BJ (cell line): ENCODE measurements at places on chromosomes 2 and 18.

DNA sequence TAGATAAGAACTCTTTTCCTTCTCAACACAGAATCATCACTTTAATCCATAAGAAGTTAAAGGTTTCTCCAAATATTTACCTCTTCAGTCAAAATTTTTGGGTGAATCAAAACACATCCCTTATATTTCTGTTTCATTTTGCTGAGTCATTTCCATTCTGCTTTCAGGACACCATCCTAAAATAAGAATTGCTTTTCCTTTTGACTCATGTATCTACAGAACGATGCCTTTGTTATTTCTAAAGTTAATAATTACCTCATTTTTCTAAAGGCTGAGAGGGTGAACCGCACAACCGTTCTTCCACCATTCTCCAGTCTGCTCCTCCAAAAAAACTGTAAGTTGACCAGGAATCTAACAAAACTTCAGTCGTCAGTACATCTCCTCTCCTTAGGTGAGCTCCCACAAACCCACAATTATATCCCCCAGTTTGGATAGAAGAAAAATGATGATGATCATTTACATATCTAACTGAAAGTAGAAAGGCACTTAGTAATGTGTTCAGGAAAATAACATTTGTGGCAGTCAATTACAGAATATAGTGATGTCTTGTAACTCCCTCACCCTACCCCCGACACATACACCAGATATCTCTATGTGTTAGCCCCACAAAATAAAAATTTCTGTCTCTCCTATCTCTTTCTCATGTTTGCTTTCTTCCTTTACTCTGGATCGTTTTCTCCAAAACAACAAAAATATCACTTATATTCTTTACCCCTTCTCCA, 162.5 kb downstream of the RAD51AP2 start:
- DNase-seq, result no peak

- no peak for DNase-seq
Observed at GRCh38 chr18:62590799-62591590, 68.2 kb downstream of the ZCCHC2 start.

DNA sequence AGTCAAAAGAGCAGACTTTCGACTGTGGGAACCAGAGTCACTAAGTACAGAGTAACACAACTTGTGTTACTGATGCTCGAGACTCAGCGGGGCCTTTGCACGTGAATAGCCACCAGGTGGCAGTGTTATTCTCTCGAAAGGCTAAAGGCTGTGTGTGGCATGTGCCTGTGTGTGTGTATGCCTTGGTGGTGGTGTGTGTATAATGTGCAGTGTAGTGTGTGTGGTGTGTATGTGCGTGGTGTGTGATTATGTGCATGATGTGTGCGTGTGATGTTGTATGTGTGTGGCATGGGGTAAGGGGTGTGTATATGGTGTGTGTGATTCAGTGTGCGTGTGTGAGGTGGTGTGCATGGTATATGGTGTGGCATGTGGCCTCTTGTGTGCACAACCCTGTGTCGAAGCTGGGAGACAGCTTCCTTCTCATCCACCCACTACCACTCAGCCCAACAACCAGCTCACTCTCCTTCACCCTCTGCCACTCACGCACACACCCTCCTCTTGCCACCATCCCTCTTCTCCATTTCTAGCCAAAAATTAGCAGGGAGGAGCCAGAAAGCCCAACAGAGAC, 83.0 kb upstream of the ZNF532 start:
- DNase-seq, result no peak

DNA sequence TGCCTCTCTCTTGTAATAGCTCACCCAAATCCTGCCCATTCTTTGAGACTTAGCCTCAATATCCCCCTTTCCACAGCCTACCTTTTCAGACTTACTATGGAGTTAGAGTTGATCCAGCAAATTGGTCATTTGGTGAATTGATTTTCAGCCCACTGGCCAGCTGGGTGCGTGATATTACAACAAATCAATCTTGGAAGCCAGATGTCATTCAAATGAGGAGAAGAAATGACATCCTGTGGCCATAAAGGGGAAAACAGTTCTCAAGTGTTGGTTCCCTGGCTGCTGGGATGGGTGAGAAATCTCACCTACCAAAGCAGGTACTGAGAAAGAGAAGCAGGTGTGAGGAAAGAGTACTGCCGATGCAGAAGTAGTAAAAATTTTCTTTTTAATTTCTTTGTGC, 36.7 kb upstream of the FOXI3 start:
- DNase-seq, result no peak

GRCh38 chr2:67055387-67056304, 341.5 kb upstream of the ETAA1 start:
- no peak for DNase-seq
